ENCODE measurements at places on chromosomes 11 and 22. TPM values are rescaled to one million over a fixed set of nuclear protein-coding genes. Genes with fewer than 3 reads are reported as not detected.

The MPZL3 gene
- total RNA-seq = 0.12 TPM

The NNMT gene
- 782 TPM for total RNA-seq

The OR51E2 gene
- total RNA-seq = under 0.01 TPM

The MYEOV gene
- total RNA-seq = not detected

The MS4A14 gene
- not detected for total RNA-seq

The GGT1 gene
- 2.3 TPM for total RNA-seq

The SLC1A2 gene
- 71.1 TPM for total RNA-seq

Data from smooth muscle cell of the coronary artery (primary cell).